Endothelial cell of umbilical vein (primary cell): ENCODE measurements at places on chromosomes 12 and 14. TPM values are rescaled to one million over a fixed set of nuclear protein-coding genes. Genes with fewer than 3 reads are reported as not detected.

C14orf132 gene
- total RNA-seq: 3.6 and 7.6 TPM in 2 replicates

BDKRB1 gene
- total RNA-seq: not detected in 2 replicates

MGP gene
- total RNA-seq: 284 and 398 TPM in 2 replicates

RAB35 gene
- 80.3 and 82.8 TPM in 2 replicates for total RNA-seq

CAPZA3 gene
- total RNA-seq: not detected in 2 replicates

CCDC38 gene
- not detected in 2 replicates for total RNA-seq

TMEM179 gene
- not detected in 2 replicates for total RNA-seq

EML5 gene
- 0.09 TPM in 1 of 2 replicates, not detected in the other for total RNA-seq

PALS1 gene
- 22.0 TPM in 2 replicates for total RNA-seq

SMCO2 gene
- total RNA-seq: 0.49 and 1.2 TPM in 2 replicates

TMEM63C gene
- not detected in 2 replicates for total RNA-seq

OAS1 gene
- 2.9 and 6.4 TPM in 2 replicates for total RNA-seq

CHMP4A gene
- total RNA-seq: 39.7 and 40.9 TPM in 2 replicates

PROX2 gene
- total RNA-seq: not detected in 2 replicates

P2RX7 gene
- 5.1 and 8.1 TPM in 2 replicates for total RNA-seq

ACSM4 gene
- total RNA-seq: not detected in 2 replicates

FGF23 gene
- total RNA-seq: not detected in 2 replicates

AMIGO2 gene
- total RNA-seq: 7.5 and 8.7 TPM in 2 replicates

SPATA7 gene
- 8.4 and 9.7 TPM in 2 replicates for total RNA-seq

TMEM263 gene
- 68.8 and 72.5 TPM in 2 replicates for total RNA-seq

CLEC2A gene
- total RNA-seq: not detected in 2 replicates

CCDC88C gene
- 29.6 and 52.1 TPM in 2 replicates for total RNA-seq

MSI1 gene
- total RNA-seq: 0.12 TPM in 1 of 2 replicates, not detected in the other

SLC7A8 gene
- 1.1 and 1.6 TPM in 2 replicates for total RNA-seq

PRIMA1 gene
- total RNA-seq: not detected in 2 replicates

PGF gene
- total RNA-seq: 206 and 254 TPM in 2 replicates

TAS2R42 gene
- not detected in 2 replicates for total RNA-seq

ZDHHC22 gene
- total RNA-seq: 0.24 and 0.28 TPM in 2 replicates

TAS2R8 gene
- not detected in 2 replicates for total RNA-seq

CDCA3 gene
- 44.3 and 44.8 TPM in 2 replicates for total RNA-seq

MYO1H gene
- total RNA-seq: not detected in 2 replicates

TAS2R20 gene
- total RNA-seq: 2.2 and 3.3 TPM in 2 replicates

PLEKHG3 gene
- 6.9 and 8.0 TPM in 2 replicates for total RNA-seq

TPPP2 gene
- total RNA-seq: not detected in 2 replicates
